Gastrocnemius medialis (tissue), 4 donors: ENCODE measurements at places on chromosomes 5 and 9. TPM values are rescaled to one million over a fixed set of nuclear protein-coding genes. Genes with fewer than 3 reads are reported as not detected.

Gene PLPP7
- 395 TPM for total RNA-seq

Gene UBAP1
- total RNA-seq: 86.0 TPM

Gene EPB41L4A
- 2.8 TPM for total RNA-seq

- no peaks in the 10 kb centered on the region for H3K36me3 ChIP-seq
- H3K4me1 ChIP-seq: no peaks in the 10 kb centered on the region
- no peaks in the 10 kb centered on the region for H3K27me3 ChIP-seq
- no peak overlapping the region for H3K4me3 ChIP-seq
- H3K27ac ChIP-seq: no peak overlapping the region
Observed at GRCh38 chr5:112656451-112656850, 81.2 kb upstream of the APC start.

DNA sequence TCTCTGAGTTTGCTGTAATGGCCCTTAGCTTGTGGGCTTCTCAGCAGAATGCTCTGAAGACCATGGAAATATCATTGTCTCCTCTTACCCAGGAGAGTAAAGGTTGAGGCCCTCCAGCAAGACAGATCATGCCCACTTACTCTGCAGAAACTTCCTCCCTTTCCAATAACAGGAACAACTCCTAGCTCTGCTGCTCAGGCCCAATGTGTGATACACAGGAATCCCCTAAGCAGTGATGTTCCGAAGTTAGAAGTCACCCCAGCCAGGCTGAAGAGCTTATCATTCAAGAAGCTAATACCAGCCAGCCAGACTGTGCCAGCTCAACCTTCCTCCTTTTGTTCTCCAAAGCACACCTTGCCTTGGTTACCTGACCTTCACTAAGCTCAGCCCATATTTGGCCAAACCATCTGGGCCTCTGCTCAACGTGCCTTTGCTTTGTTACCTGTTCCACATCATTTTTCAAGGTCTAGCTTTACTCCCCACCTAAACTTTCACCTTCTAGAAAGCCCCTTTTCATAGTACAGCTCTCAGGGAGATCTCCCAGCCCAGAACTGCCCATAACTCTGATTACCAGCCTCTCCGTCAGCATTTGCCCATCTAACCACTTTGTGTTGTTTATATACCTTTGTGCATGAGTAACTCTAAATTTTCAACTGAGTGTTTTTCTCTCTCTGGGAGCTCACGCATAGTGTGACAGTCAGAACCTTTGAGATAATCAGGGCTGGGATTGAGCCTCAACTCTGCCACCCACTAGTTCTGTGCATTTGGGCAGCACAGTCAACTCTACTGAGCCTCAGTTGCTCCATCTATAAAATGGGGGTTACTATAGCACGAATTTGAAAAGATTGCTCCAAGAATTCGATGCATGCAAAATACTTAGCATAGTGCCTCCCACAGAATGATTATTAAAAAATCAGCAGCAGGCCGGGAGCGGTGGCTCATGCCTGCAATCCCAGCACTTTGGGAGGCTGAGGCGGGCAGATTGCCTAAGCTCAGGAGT, 107.6 kb upstream of the CPEB4 start:
- H3K4me3 ChIP-seq: no peak overlapping the region
- H3K27ac ChIP-seq: peak overlapping the region; percentile 80
- H3K4me1 ChIP-seq: peaks cover 9% of the 10 kb centered on the region
- H3K36me3 ChIP-seq: no peaks in the 10 kb centered on the region
- H3K27me3 ChIP-seq: no peaks in the 10 kb centered on the region
- no peak for DNase-seq

- no peak overlapping the region for H3K4me3 ChIP-seq
- peak overlapping the region; percentile 32 for H3K27ac ChIP-seq
- H3K36me3 ChIP-seq: no peaks in the 10 kb centered on the region
- DNase-seq: no peak
- H3K4me1 ChIP-seq: peaks cover 73% of the 10 kb centered on the region
Observed at GRCh38 chr5:143359869-143360268, 43.6 kb downstream of the NR3C1 start.

GRCh38 chr9:124495126-124496074, 11.8 kb downstream of the NR5A1 start:
- H3K27ac ChIP-seq: no peak overlapping the region
- H3K4me1 ChIP-seq: no peaks in the 10 kb centered on the region
- DNase-seq: no peak
- H3K36me3 ChIP-seq: no peaks in the 10 kb centered on the region
- H3K27me3 ChIP-seq: peaks cover 6% of the 10 kb centered on the region

- H3K36me3 ChIP-seq: no peaks in the 10 kb centered on the region
- no peak overlapping the region for H3K4me3 ChIP-seq
- peaks cover 17% of the 10 kb centered on the region for H3K4me1 ChIP-seq
- peaks cover 19% of the 10 kb centered on the region for H3K27me3 ChIP-seq
Observed at GRCh38 chr5:134110382-134110781, 4.1 kb upstream of the TCF7 start.

GRCh38 chr9:127850286-127850830, 4.1 kb downstream of the ENG start:
- no peaks in the 10 kb centered on the region for H3K36me3 ChIP-seq
- peak overlapping the region; percentile 69 for H3K27ac ChIP-seq
- H3K27me3 ChIP-seq: no peaks in the 10 kb centered on the region
- H3K4me3 ChIP-seq: peak overlapping the region; percentile 69
- H3K4me1 ChIP-seq: peaks cover 15% of the 10 kb centered on the region
